ENCODE measurements at places on chromosomes 3 and 15.
A peak's percentile ranks its signal among the peaks of the same experiment; 100 is the strongest.

DNA sequence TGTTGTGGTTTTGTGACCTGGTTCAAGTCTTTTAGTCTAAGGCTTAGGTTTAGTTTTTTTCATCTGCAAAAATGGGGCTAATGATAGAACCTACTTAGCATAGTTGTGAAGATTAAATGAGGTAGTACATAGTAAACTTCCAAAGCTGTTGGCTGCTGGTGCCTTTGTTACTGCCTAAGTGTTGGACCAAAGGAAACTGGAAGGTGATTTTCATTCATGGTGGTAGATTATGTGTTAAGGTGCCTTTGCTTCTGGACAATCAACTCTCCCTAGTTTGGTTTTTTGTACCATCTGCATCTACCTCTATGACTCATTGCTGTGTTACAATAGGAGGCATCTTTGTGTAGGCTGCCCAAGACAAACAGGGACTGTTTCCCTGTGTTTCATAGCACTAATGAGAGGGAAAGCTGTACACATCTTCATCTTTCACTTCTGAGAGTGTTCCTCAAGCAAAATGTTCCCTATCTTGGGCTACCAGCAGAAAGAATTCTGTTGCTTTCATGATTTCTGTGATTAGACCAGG is 3.2 kb downstream of the MAP2K1 start:
- DNase-seq: no peak

GRCh38 chr3:59850417-59850816 is 800.6 kb upstream of the CFAP20DC start:
- DNase-seq: no peak

DNA sequence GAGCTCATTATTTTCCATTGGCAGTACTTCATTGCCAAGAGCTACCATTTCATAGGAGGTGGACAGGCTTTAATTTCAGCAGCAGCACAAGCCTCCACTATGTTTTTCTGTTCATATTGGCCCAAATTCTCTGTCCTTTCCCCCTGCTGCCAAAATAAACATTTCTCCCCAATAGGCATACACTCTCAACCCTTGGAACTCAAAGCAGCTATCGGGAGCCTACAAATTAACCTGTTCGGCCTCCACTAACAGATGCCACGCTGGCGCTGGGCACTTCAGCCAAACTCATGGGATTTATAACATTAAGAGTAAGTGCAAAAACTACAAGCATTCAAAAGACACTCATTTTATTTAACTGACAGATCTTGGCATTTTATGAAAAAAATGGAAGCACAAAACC is 95.7 kb downstream of the NSUN3 start:
- no peak for DNase-seq

- no peak for DNase-seq
Measured at GRCh38 chr3:13235079-13235478, 161.8 kb upstream of the IQSEC1 start.

DNA sequence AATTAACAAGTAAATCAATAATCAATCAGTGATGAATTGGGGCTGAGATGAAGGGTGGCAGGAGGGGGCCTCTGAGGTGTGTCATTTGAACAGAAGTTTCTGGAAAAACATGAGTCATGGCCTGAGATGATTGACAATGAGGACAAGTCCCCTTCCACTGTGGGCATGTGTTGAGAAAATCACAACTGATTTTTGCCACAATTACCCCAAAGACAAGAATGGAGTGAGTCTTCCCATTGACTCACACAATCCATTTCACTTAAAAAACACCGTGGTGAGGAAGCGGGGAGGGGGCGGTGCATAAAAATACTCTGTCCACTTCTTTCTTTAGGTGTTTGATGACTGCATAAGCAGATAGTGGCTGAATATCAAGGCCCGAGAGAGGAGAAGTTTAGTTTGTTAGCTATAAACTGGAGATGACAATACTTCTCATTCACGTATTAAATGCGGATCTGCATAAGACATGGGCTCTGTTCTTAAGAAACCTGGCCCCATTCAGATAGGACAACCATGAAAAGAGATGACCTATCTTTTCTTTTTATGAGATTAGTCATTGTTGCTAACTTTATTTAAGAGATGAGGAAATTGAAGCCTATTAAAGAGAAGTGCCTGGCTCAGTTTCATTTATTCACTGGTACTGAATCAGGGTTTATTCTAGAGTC is 34.7 kb downstream of the SHC4 start:
- peak; percentile 81 for DNase-seq
